ENCODE measurements at places on chromosomes 12 and 14.

DNA sequence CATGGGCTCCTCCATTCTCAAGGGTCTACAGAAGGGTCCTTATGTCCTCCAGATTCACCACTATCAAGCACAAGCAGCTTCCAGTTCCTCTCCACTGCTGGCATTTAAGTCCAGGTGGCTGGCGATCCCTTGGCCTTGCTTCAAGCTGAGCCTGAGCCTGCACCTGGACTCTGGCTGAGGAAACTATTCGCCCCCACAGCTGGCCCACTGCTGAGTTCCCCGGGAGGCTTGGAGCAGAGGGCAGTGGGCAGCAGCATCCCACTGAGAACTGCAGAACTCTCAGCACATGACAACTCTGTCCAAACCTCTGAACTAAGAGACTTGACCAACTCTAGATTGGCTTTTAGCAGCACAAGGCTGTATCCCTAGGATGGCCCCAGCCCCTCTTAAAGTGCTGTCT, 11.3 kb upstream of the RABGGTA start:
- DNase-seq, result no peak

- no peak for DNase-seq
Observed at GRCh38 chr12:117820216-117820907, 148.4 kb downstream of the KSR2 start.

DNA sequence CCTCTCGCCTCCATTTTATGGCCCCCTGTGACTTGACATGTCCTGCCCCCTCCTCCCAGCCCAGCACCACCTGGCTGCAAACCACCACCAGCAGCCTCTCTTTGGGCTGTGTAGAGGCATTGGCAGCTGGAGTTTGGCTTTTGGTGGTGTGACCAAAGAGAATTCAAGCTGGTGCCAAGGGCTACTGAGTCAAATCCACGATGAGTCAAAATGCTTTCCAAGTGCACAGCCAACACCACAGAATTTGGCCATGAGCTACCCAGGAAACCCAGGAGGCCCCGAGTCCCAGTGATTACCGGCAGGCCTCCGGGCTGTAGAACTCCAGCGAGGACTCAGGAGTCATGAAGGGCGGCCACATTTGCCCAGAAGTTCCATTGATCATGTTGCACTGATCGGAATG, 53.8 kb downstream of the SCARB1 start:
- DNase-seq, result no peak

GRCh38 chr14:57502586-57503254, 9.1 kb upstream of the CCDC198 start:
- DNase-seq, result no peak

- DNase-seq, result no peak
Observed at GRCh38 chr12:71752891-71753290, 1.8 kb upstream of the RAB21 start.

- no peak for DNase-seq
Observed at GRCh38 chr12:125610971-125611370, 545.7 kb downstream of the AACS start.

- no peak for DNase-seq
Observed at GRCh38 chr14:84343656-84344055, 1186.3 kb upstream of the FLRT2 start.

GRCh38 chr12:95805864-95806671, 15.5 kb upstream of the NTN4 start:
- DNase-seq, result no peak

GRCh38 chr14:102525219-102525928, 15.8 kb upstream of the ANKRD9 start:
- DNase-seq, result no peak

GRCh38 chr14:65910108-65910786, 497.7 kb downstream of the FUT8 start:
- DNase-seq, result no peak

GRCh38 chr12:62044450-62045135, 215.6 kb upstream of the USP15 start:
- DNase-seq, result no peak

- no peak for DNase-seq
Observed at GRCh38 chr14:72033365-72033764, 101.1 kb downstream of the RGS6 start.

- DNase-seq, result no peak
Observed at GRCh38 chr12:123984903-123985302, 11.9 kb downstream of the ZNF664 start.

GRCh38 chr12:93839064-93839463, 161.9 kb downstream of the CRADD start:
- DNase-seq, result no peak

DNA sequence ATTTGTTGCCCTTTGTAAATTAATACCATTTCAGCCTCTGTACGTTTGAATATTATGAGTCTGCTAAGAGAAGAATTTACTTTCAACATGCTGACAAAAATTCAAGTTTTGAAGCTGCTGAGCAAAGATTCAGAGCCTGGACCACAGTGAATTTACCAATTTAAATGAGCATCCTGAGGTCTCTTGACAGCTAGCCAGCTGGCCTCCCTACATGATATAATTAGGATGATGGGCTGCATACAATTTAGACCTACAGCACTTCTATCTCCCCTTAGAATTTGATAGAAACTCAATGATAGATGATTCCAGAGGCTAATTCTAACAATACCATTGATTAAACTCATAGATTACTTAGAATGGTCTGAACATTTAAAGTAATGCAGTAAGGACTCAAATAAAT, 10.0 kb upstream of the EEA1 start:
- no peak for DNase-seq

GRCh38 chr14:74558655-74559054, 53.4 kb downstream of the LTBP2 start:
- no peak for DNase-seq

GRCh38 chr12:124512667-124513296, 54.6 kb downstream of the NCOR2 start:
- DNase-seq, result no peak

GRCh38 chr12:131159660-131160059, 206.0 kb downstream of the ADGRD1 start:
- DNase-seq, result no peak

- DNase-seq, result no peak
Observed at GRCh38 chr12:52829986-52830770, 3.9 kb downstream of the KRT79 start.

DNA sequence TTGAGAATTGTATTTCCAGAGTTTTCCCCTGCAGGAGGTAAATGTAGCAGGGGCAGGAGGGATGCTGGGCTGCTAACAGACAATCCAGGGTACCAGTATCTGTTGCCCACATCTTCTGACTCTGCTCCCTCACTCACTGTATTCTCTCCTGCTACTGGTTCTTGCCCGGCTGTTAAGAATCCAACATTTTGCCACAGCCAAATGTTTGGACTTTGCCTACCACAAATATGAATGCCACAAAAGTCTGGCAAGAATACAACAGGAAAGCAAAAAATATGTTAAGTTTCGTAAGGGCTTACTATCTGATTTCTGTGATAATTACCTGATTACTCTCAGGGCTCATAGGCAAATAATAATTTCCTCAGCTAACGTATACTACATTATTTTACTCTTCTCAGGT, 160.0 kb downstream of the BCAT1 start:
- no peak for DNase-seq

GRCh38 chr12:63843254-63843720, 1.2 kb upstream of the SRGAP1 start:
- DNase-seq, result no peak

DNA sequence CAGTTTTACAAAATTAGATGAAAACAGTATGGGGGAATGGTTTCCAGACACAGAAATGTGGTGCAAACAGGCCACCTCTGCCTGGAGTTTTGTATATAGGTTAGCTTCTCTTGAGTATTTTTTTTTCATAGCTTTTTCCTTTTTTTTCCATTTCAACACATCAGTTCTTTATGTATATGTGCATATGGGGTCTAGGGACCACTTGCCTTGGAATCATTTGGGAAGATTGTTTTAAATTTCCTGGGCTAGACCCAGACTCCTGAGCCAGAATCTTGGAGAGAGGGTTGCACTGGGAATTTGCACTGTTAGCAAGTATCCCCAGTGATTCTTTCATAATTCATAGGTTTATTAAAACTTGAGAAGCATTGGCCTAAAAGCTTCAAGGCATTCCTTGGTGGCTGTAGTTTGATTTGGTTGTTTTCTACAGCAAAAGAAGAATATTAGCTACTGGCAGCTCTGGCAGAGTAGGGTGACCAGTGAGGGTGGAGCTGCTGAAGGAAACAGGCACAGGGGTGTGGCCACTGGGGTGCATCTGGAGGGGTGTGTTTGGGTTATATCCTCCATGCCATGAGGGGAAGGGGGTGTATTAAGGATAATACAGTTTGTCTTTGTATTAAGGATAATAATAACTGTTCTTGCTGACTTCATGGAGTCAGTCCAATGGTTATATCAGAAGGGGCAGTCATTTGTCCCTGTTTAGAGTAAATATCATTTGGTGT, 22.8 kb downstream of the PPP1R36 start:
- no peak for DNase-seq

DNA sequence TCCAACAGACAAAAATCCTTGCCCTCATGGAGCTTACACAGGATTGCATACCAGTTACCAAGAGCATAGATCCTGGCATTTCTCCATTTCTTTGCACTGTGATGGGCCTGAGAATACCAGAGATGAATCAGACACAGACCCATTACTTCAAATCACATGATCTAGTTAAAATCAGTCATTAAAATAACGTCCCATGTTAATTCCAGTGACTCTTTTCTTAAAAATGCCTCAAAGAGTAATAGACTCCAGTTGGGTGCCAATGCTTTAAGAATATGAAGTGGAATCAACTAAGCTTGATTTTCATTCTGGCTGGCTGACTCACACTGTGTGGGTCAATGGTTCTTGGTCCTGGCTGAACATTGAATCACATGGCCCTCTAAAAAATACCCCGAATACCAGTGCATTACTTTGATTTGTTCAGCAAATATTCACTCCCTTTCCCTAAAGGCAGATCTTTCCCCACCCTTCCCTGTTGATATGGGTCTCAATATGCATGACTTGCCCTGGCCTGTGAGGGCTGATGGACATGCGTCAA, 11.0 kb downstream of the ASB2 start:
- no peak for DNase-seq

DNA sequence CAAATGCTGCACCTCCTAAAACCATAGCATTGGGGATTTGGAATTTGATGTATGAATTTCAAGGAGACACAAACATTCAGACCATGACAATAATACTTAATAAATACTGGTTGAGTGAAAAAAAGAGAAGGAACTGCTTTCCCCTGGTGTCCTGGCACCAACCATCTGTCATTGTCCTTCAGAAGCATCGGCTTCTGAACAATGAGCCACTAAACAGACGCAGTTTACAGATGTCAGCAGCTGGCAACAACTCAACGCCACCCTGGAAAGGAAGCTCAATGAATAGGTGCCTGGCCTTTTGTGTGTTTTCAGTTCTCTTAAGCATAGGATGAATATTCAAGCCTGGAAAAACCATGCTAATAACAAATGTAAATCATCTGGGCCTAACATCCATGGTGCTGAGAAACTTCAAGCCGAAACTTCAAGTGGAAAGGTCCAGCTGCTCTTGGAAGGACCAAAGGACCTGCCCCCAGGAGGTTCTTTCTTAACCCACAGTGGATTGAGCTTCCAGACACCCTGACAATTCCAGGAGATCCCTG, 101.3 kb downstream of the WIF1 start:
- DNase-seq, result no peak

DNA sequence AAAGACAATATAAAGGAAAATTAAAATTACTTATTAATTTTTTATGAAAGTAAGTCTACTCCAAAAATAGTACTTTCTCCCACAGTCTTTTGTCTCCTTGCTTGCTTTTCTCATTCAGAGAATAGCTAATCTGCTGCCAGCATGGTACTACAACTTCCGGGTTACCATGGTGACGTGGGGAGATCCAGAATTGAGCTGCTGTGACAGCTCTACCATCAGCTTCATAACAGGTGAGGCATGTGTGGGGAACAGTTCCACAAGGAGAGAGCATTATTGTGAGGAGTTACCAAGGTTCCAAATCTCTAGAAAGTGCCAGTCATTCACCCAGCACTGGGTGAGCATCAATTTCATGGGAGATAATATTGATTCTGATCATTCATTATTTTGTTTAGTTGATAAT, 197.8 kb downstream of the PTPRO start:
- no peak for DNase-seq

DNA sequence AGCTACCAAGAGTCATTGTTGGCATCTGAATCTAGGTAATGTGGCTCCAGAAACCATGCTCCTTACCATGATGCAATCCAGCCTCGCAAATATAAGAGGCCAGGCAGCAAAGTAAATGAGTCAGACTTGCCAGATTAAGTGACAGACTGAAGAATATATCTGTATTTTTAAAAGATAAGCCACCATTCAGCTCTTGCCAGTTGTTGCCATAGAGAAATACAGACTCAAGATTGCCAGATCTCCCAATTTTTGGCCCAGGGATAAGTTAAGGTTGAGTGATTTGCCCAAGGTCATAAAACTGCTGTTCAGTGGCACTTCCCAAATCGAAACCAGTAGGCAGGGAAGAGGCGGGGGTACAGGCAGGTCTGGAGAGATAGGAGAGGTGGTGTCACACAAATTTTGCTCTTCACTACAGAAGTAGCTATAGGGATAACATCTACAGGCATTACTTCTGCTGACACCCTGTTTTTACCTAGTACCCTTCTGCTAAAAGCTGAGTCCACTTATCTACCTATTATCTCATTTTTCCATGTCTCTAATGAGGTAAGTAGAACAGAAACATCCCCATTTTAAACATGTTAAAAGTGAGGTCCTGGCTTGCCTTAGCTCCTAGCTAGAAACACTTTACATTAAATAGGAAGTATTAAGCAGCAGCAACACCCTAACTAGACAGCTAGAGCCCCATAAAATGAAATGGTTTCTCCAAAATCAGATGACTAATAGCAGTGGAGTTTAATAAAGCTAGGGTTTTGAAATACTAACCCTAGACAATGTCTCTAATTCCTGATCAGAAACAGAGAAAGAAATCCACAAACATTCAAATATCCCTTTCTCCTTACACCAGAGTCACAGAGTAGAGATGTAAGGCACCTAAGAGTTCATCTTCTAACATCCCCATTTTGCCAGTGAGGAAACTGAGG, 19.5 kb downstream of the DCAF5 start:
- no peak for DNase-seq

- no peak for DNase-seq
Observed at GRCh38 chr12:88172844-88173407, 30.8 kb downstream of the TMTC3 start.

- DNase-seq, result no peak
Observed at GRCh38 chr12:113903381-113903863, 62.7 kb downstream of the RBM19 start.

- DNase-seq, result no peak
Observed at GRCh38 chr14:102203382-102203781, 63.7 kb downstream of the WDR20 start.

- no peak for DNase-seq
Observed at GRCh38 chr12:44158746-44159145, 322.9 kb downstream of the TMEM117 start.

All from activated CD4-positive, alpha-beta T cell treated with anti-CD3 and anti-CD28 coated beads, Interleukin-2, amount 50 U/mL, for 24 hours (primary cell).